ENCODE measurements at places on chromosomes 7 and 10. TPM values are rescaled to one million over a fixed set of nuclear protein-coding genes. Genes with fewer than 3 reads are reported as not detected.
A peak's percentile ranks its signal among the peaks of the same experiment; 100 is the strongest.

DNA sequence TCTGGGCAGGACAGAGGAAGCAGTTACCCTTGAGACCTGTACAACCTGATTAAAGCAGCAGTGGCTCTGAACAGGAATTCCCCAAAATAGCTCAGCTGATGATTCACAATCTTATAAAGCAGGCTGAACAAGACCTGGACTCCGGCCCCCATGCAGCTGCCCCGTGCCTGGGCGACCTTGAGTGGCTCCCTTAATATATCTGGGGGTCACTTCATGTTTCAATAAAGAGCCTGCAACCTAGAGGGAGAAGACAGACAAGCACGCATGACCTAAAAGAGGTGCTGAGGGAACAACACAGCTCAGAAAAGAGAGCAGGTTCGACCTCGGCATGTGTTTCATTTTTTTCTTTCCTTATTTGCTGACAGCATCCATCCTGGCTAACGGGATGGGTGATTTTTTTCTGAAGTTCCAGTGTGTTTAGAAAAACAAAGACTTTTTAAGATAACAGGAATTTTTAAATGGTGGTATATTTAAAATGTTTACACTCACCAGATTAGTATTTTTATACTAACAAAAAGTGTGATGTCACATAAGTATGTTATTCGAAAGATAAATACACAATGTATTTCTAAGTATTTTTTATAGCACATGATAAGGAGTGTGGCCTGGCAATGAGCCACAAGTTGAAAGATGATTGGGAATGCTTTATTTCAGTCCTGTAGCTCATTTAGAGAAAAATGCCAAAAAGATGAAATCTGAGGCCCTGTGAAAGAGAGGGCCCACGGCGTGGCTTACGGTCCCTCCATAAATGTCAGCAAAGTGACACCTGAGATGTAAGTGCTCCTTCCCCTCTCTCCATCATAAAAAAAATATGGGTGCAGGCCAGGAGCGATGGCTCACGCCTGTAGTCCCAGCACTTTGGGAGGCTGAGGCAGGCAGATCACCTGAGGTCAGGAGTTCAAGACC is 161.3 kb downstream of the SLIT1 start:
- H3K27me3 ChIP-seq: peaks cover 19% of the 10 kb centered on the region
- peaks cover 5% of the 10 kb centered on the region for H3K36me3 ChIP-seq

DNA sequence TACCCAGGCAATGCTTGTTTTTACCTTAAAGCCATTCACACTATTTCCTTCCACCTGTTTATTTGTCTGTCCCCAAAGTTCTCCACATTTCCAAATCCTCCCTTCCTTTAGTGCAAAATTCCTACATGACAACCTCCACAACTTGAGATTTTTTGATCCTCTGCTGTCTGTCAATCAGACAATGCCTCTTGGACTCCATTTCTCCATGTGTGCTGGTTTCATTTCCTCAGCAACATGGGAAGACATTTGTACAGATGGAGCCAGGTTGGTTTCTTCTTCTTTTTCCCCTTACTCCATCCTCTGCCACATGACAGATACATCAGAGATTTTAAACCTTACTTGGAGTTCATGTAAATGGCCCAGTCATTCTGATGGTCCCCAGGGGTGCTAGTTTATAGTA is 19.1 kb upstream of the GIMAP2 start:
- H3K4me3 ChIP-seq: no peak overlapping the region
- H3K27me3 ChIP-seq: peaks cover 29% of the 10 kb centered on the region
- H3K27ac ChIP-seq: no peak overlapping the region
- DNase-seq: no peak
- no peaks in the 10 kb centered on the region for H3K36me3 ChIP-seq

- peaks cover 25% of the 10 kb centered on the region for H3K36me3 ChIP-seq
- H3K4me1 ChIP-seq: peaks cover 32% of the 10 kb centered on the region
- H3K27ac ChIP-seq: no peak overlapping the region
- DNase-seq: no peak
- no peak overlapping the region for H3K4me3 ChIP-seq
Measured at GRCh38 chr10:27245836-27246235, 5.2 kb upstream of the ACBD5 start.

DNA sequence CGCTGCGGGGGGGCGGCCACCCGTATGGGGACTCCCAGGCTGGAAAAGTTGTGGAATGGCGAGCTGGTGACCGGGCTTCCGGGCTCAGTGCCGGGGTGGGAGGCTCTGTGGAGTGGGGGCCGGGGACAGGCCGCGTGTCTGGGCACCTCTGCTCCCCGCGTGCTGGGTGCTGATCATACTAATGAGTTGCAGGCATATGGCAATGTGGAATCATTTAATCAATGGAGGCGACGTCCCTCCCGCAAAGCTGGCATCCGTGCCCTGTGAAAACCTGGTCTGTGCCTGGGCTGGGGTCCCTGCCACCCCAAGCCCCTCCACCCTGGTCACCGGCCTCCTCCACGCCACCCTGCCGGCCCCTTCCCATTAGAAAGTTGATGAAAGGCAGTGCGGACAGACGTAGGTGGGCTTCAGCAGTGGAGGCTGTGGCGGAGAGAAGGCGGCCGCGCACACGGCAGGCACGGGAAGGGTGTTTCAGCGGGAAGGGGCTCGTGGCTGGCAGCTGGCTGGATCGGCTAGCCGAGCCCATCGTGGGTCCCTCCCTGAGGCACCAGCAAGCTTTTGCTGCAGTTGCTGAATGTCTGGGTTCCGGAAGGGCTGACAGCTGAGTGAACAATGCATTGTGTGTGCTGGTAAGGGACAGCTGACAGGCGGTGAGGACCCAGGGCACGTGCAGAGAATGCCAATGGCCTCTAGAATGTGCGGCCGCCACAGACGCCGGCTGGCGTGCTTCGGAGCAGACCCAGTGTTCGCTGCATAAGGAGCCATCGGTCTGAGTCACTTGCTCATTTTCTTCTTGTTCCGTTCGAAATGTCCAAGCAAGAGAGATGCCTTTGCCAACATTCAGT is 1.5 kb downstream of the ADGRA1 start:
- no peak overlapping the region for H3K4me3 ChIP-seq
- no peaks in the 10 kb centered on the region for H3K4me1 ChIP-seq
- peaks cover 88% of the 10 kb centered on the region for H3K27me3 ChIP-seq
- H3K27ac ChIP-seq: no peak overlapping the region

GRCh38 chr7:150356265-150356897 is 12.2 kb upstream of the REPIN1 start:
- no peak overlapping the region for H3K4me3 ChIP-seq
- peaks cover 10% of the 10 kb centered on the region for H3K36me3 ChIP-seq
- H3K27ac ChIP-seq: no peak overlapping the region
- H3K27me3 ChIP-seq: no peaks in the 10 kb centered on the region

GRCh38 chr10:22986771-22987542 is 59.1 kb downstream of the ARMC3 start:
- peaks cover 14% of the 10 kb centered on the region for H3K27me3 ChIP-seq
- no peak for DNase-seq
- no peaks in the 10 kb centered on the region for H3K4me1 ChIP-seq
- H3K4me3 ChIP-seq: no peak overlapping the region

DNA sequence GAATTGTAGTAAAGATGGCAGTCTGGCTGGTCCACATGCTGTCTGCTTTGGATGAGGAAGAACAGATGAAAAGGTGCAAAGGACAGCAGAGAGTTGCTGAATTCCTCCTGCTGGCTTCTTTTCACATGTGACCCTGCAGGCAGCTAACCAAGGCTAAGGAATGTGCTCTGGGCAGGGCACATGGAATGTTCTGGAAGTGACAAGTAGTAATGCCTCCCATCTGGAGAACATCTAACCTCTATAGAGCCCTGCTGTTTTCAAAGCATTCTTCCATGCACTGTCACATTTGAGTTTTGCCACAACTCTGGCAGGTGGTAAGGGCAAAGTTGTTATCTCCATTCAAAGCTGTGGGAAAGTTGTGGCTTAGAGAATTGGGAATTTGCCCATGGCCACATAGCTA is 208.8 kb downstream of the STK31 start:
- no peaks in the 10 kb centered on the region for H3K4me1 ChIP-seq
- no peaks in the 10 kb centered on the region for H3K36me3 ChIP-seq
- no peak overlapping the region for H3K4me3 ChIP-seq
- peaks cover 57% of the 10 kb centered on the region for H3K27me3 ChIP-seq
- no peak for DNase-seq
- H3K27ac ChIP-seq: no peak overlapping the region

GRCh38 chr7:108299251-108299973 is 156.8 kb downstream of the NRCAM start:
- peak overlapping the region; percentile 58 for H3K27ac ChIP-seq
- no peaks in the 10 kb centered on the region for H3K27me3 ChIP-seq
- peak; percentile 4 for DNase-seq
- H3K4me1 ChIP-seq: peaks cover 40% of the 10 kb centered on the region
- no peaks in the 10 kb centered on the region for H3K36me3 ChIP-seq
- peak overlapping the region; percentile 26 for H3K4me3 ChIP-seq

- no peaks in the 10 kb centered on the region for H3K4me1 ChIP-seq
- no peaks in the 10 kb centered on the region for H3K36me3 ChIP-seq
- peaks cover 87% of the 10 kb centered on the region for H3K27me3 ChIP-seq
- no peak for DNase-seq
- H3K4me3 ChIP-seq: no peak overlapping the region
- H3K27ac ChIP-seq: no peak overlapping the region
Measured at GRCh38 chr10:100621360-100622205, 85.8 kb downstream of the HIF1AN start.

DNA sequence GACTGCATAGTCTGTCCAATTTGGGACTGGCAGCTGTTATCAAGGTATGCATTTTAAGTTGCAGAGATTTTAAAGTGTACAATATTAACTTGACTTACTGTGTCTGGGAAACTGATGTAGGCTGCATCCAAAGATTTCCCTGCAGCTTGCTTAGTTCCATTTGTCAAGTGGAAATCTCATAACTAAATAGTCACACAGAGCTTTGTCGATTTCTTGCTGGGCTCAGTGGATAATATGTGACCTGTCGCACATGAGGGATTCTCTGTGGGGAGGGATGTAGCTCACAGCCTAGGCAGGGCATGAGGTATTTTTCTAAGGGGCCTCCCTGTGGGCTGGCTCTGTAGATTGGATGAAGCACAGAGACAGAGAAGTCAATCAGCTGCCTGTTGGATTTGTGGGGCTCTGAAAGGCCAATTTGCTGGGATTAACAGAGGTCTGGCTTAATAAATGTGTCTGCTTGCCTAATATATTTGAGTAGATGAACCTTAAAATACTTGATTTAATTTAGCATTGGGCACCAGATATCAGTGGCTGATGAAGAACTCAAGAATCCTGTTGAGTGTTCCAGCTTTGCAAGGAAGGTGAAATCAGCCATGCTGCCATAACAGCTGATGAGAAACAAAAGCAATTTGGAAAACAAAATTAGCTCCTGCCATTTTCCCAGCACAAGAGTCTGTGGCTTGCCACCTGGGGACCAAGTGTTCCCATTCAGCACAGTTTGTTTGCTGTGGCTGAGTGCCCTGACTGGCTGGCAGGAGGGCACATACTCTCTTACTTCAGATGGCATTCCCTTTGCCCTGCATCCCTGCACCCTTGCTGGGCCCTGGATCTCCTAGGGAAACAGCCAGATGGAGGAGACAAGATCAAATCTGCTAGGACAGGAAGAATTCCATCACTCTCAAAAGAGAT is 598.5 kb downstream of the SORCS3 start:
- H3K27me3 ChIP-seq: no peaks in the 10 kb centered on the region
- no peaks in the 10 kb centered on the region for H3K36me3 ChIP-seq
- no peak overlapping the region for H3K27ac ChIP-seq
- DNase-seq: no peak
- no peak overlapping the region for H3K4me3 ChIP-seq

GRCh38 chr10:60032723-60033122 is 126.4 kb upstream of the CCDC6 start:
- DNase-seq: peak; percentile 78
- H3K4me1 ChIP-seq: peaks cover 11% of the 10 kb centered on the region
- H3K27me3 ChIP-seq: no peaks in the 10 kb centered on the region

GRCh38 chr10:11192304-11193000 is 174.8 kb downstream of the CELF2 start:
- H3K27me3 ChIP-seq: no peaks in the 10 kb centered on the region
- H3K4me1 ChIP-seq: no peaks in the 10 kb centered on the region
- H3K4me3 ChIP-seq: no peak overlapping the region

DNA sequence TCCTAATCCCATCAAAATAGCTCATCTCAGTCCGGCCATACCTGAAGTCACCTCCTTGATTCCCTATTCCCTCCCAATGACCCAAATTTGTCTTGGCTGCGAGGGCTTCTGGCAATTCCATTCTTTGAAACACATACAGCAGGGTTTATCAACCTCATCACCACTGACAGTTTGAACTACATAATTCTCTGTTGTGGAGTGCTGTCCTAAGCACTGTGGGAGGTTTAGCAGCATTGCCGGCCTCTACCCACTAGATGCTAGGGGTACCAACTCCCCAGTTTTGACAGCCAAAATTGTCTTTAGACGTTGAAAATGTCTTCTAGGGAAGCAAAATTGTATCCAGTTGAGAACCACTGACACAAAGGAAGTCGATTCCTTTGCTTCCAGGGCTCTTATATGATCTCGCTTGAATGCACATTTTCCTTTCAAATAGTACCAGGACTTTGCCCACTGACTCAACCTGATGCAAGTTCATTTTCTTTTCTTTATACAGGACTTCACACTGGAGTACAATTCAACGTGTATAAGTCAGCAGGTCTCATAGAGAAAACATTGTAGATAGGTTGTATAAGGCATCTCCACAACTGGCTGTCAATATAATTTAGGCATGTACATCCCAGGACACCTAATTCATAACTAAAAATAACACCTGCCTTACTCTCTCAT is 133.3 kb downstream of the STRA8 start:
- no peaks in the 10 kb centered on the region for H3K27me3 ChIP-seq
- no peak overlapping the region for H3K4me3 ChIP-seq
- peak; percentile 5 for DNase-seq
- peak overlapping the region; percentile 68 for H3K27ac ChIP-seq

- no peak overlapping the region for H3K4me3 ChIP-seq
- no peaks in the 10 kb centered on the region for H3K27me3 ChIP-seq
- H3K27ac ChIP-seq: no peak overlapping the region
- H3K4me1 ChIP-seq: no peaks in the 10 kb centered on the region
- H3K36me3 ChIP-seq: peaks cover 57% of the 10 kb centered on the region
Measured at GRCh38 chr7:43880596-43880995, 11.3 kb upstream of the MRPS24 start.

- peaks cover 7% of the 10 kb centered on the region for H3K36me3 ChIP-seq
- no peak overlapping the region for H3K27ac ChIP-seq
- H3K4me3 ChIP-seq: no peak overlapping the region
- no peak for DNase-seq
- no peaks in the 10 kb centered on the region for H3K27me3 ChIP-seq
- no peaks in the 10 kb centered on the region for H3K4me1 ChIP-seq
Measured at GRCh38 chr7:133582766-133583523, 330.1 kb downstream of the EXOC4 start.

GTPBP4 gene
- total RNA-seq: 123 TPM

CXCL12 gene
- not detected for total RNA-seq

FMC1 gene
- 2.9 TPM for total RNA-seq

CACNB2 gene
- not detected for total RNA-seq
